NCI-H345 (cell line): ENCODE measurements at places on chromosomes 4 and X.
A peak's percentile ranks its signal among the peaks of the same experiment; 100 is the strongest.

DNA sequence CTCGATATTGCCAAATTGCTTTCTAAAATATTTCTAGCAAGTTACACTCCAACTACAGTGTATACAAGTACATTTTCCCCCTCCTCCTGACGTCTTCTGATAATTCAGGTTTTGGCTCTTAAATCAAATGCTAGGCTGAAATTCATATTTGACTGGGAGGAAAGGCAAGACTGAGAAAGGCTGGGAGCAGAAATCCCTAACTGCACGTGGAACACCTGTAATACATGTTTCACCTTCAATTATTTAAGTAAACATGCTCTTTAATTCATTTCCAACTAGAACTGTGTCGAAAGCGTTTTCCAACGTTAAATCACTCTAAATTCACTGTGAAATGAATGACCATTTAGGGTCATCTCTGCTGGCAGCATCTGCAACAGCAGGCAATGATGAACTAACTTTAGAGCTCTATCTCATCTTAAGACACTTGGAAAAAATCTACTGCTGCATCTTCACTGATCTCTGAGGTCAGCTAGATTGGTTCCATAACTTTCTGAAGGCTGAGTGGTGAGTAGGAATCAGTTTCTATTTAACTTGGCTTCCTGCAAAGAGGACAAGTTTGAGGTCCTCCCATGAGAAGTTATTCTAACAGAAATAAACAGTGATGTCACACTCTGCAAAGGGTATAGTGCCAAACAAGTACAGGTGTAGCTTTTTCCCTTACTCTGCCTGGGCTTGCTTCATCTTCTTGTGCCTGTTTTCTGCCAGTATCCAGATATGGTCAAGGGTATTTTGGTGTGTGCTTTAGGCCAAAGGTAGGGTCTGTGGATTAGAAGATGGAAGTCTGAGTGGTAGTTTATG, 144.3 kb upstream of the PAK3 start:
- no peak for DNase-seq

DNA sequence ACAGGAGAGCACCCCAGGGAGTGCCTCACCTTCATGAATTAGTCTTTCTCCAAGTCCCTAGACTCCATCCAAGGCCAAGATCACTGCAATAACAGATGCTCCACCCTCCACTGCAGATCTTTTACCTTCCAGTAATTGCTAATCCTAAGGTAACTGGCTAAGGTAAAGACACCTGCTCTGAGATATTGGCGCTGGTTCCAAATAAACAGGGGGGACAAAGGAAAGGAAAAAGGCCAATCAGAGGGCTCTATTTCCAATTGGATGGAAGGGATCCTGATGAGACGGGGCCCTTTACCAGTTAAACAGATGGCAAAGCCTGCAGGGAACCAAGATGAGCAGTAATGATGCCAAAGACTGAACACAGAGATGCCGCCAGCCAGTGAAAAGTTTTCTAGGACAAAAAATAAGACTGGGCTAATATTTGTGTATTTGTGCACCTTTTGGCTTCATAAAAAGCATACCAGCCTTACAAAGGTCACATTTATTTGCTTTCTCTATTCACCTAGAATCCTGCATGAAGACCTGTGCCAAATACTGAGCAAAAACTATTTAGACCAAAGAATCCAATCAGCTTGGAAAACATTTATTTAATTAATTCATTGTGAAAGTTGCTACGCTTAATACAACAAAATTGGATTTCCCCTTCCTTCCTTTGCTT, 148.5 kb downstream of the PPP3CA start:
- DNase-seq: peak; percentile 69

- no peak for DNase-seq
Observed at GRCh38 chr4:56155432-56155831, 206.7 kb downstream of the CEP135 start.

GRCh38 chrX:123339221-123339905, 155.3 kb downstream of the GRIA3 start:
- DNase-seq: no peak

DNA sequence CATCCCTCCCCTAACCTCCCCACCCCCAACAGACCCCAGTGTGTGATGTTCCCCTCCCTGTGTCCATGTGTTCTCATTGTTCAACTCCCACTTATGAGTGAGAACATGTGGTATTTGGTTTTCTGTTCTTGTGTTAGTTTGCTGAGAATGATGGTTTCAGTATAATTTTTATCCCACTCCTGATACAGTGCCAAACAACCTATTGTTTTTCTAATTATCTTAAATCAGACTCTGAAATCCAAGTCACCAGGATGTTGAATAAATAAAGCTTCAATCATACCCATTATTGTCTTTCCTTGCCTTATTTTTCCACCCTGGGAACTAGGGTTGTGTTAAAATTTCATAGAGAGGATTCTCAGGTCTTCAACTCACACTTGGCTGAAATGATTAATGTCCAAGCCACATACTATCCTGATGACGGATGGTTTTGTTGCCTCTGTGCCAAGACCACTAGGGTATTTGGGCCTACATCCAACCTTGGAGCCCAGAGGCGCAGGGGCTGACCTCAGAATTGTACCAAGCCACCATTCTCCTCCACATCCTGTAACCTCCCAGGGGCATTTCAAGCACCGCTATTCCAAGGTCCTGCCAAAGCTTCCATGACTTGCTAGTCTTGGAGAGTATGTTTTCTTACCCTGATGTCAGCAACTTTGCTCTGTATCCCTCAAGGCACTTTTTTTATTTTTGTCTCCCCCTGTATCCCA, 332.4 kb downstream of the ARHGAP24 start:
- no peak for DNase-seq

DNA sequence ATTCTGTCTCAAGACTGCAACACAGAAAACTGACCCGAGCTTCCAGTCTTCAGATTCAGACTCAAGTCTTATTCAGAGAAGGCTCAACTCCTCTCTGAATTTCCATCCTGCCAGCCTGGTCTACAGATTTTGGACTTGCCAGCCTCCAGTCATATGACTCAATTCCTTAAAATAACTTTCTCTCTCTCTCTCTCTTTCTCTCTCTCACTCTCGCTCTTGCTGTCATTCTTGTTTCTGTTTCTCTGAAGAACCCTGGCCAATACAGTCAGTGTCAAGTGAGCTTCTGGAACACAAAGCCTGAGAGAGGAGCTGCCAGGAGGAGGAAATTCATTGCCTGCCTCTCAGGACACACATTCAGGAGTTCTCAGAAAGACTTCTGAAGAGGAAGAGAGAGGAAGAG, 154.9 kb downstream of the PARM1 start:
- DNase-seq: no peak

DNA sequence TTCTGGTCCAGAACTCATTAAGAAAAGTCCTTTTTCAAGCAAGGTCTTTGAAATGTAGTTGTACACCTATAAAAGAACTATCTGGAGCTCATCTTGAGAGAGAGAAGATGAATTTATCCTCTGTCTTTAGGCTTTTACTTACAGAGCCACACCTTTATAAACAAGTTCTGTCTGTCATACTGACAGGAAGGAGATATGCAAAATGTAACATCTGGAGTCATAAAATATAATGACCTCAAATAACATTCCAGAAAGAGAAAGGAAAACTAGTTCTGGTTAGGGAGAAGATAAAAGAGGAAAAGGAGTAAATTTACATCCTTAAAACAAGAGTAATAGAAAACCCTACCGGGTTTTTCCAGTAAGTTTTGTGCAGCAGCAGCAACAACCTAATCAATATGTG, 1.3 kb downstream of the INPP4B start:
- DNase-seq: no peak

- no peak for DNase-seq
Observed at GRCh38 chrX:33725535-33726210, 406.4 kb downstream of the FAM47A start.

DNA sequence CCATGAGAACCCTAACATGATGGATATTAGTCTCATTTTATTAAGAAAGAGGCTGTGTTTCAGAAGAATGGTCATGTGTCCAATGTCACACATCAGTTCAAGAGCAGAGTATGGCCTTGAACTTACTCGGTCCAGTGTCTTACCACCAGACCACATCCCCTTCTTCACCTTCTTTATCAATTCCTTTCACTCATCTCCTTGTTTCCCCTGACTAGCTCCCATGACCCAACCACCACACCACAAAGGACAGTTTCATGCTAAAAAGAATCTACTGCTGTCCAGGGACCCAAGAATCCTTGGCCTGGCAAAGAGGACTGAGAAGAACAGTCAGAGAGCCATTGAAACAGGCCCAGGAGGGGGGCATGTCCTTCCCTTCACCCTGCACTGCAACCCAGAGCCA, 33.6 kb upstream of the MSN start:
- DNase-seq: no peak

- DNase-seq: no peak
Observed at GRCh38 chr4:27635936-27636913, 775.6 kb downstream of the STIM2 start.

DNA sequence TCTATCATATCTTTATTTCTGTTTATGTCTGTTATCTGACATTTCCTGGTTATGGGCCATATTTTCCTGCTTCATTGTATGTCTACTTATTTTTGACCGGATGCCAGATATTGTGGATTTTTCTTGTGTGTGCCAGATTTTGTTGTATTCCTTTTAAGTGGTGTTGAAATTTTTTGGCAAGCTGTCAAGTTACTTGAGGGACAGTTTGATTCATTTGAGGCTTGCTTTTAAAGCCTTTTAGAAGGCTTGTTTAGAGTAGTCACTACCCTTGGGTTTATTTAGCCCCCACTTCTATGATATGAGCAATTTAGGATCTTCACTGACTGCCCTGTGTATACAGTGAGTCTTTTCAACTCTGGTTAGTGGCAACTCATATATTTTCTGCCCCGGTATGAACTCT, 29.2 kb upstream of the NPY2R start:
- DNase-seq: no peak

- DNase-seq: no peak
Observed at GRCh38 chr4:2043396-2044118, 15.6 kb upstream of the NAT8L start.

DNA sequence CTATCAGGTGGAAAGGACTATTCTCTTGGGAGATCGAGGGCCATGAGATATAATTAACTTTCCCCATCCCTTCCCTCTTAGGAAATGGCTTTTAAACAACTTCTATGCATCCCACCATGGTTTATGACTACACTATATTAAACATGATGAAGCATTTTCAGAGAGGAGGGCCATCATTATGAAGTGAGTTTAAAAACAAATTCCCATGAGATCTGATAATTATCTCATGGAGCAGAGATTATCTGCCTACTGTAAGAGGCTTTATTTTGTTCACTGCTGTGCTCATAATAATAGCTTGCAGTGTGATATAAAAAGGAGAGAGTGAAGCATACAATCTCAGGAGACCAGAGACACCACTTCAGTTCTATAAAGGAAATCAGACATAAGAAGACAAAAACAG, 330.5 kb upstream of the ZFP42 start:
- DNase-seq: no peak

DNA sequence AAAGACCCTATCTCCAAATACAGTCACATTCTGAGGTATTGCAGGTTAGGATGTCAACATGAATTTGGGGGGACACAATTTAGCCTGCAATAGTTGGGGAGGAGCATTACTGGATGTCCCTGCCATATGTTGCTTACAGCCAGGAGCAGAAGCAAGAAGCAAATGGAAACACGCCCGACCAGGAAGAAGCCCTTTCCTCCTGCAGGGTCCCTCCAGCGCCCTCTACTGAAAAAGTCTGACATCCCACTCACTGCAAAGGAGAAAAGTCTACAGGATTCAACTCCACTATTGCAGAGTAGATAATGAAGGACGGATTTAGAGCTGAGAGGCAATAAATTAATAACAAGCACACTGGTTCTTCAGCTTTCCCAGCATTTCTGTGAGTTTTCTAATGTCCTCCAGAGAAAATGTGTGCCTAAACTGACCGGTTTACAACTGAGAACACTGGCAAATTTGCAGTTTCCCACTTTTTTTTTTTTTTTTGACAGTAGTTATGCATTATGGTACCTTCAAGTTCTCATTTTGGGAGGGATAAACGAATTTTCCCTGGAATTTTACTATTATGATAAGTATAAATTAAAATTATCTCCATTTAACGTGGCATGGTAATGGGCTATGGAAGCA, 31.7 kb downstream of the COQ2 start:
- peak; percentile 27 for DNase-seq

GRCh38 chr4:177699365-177700213, 257.4 kb upstream of the AGA start:
- DNase-seq: no peak

DNA sequence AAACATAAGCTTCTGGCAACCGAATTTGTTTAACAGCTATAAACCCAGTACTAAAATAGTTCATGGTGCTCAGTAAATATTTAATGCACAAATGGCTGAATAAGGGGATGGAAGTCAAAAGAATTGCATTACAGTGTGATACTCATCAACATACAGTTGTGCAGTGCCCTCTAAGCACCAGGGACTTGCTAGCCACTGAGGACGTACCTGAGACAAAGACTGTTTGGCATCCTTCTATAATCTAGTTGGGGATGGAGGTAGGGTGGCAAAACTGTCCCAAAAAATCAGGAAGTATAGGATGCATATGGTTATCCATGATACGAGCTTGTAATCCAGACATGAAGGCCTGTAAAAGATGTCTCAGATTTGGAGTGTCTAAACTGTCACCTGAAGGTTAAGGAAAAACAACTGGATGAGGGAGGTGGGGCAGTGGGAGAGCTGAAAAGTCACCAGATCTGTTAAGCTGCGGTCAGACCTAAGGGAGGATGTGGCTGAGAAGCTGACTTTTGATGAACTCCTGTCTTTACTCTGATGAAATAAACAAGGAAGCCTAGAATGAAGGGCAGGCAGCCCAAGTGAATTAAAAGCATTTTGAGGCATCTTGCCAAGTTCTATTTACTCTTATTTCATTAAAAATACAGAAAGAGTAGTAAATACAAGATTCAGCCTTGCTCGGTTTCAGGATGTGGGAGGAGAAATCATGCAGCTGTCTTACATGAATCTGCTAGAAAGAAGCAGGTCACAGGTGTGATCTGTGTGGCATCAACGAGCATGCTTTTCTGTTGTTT, 12.0 kb upstream of the CD38 start:
- no peak for DNase-seq

DNA sequence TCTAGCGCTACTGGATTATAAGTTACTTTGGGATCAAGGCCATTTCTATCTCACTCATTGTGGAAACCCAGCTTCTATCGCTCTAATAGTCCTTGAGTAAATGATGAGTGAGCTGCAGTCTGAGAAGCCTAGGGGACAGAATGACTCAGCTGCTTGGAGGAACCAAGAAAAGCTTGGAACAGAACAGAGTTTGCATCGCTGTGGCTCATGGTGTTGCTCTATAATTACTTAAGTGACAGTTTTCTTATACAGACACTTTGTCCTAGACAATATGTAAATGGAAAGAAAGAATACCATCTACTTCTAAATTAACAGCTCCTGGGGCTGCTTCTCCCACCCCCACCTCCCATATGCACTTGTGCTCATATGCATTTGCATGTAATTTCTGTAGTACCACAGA, 156.9 kb downstream of the SLIT2 start:
- no peak for DNase-seq

- no peak for DNase-seq
Observed at GRCh38 chr4:85508654-85509053, 33.7 kb downstream of the ARHGAP24 start.

DNA sequence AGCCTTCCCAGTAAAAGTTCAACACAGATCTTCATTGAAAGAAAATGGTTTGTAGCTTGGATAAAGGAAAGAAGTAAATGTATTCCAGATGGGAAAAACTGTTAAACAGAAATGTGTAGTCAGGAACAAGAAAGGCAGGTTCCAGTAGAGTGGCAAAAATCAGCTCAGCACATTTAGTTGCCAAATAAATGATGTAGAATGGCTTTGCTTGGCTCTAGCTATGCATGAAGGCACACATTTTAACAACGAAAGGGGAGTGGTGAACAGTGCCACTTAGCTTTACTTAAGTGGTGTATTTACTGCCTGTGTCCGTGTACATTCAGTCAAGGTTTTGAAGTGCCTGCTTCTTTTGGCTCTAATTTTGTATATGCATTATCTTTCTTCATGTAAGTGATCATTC, 644.5 kb upstream of the ATOH1 start:
- peak; percentile 93 for DNase-seq

- DNase-seq: peak; percentile 0
Observed at GRCh38 chrX:13898083-13898482, 81.2 kb upstream of the GPM6B start.
